ENCODE measurements at places on chromosomes 12 and 14. TPM values are rescaled to one million over a fixed set of nuclear protein-coding genes. Genes with fewer than 3 reads are reported as not detected.

GRCh38 chr14:101112351-101113107 lies 209.0 kb upstream of the RTL1 start:
- no peak overlapping the region for H3K4me3 ChIP-seq
- H3K4me1 ChIP-seq: no peaks in the 10 kb centered on the region
- H3K36me3 ChIP-seq: no peaks in the 10 kb centered on the region
- DNase-seq: no peak

Gene KRT7
- total RNA-seq: 34.3 TPM

Gene NCOR2
- 265 TPM for total RNA-seq

GRCh38 chr14:68050177-68050576 lies 230.6 kb downstream of the RAD51B start:
- no peak for DNase-seq
- no peaks in the 10 kb centered on the region for H3K27me3 ChIP-seq
- H3K4me1 ChIP-seq: peaks cover 6% of the 10 kb centered on the region
- H3K36me3 ChIP-seq: no peaks in the 10 kb centered on the region
- H3K27ac ChIP-seq: no peak overlapping the region

Gene ERG28
- 11.9 TPM for total RNA-seq

Gene TMEM106C
- 31.1 TPM for total RNA-seq

- no peaks in the 10 kb centered on the region for H3K36me3 ChIP-seq
- no peak for DNase-seq
- H3K27ac ChIP-seq: no peak overlapping the region
- no peaks in the 10 kb centered on the region for H3K4me1 ChIP-seq
Observed at GRCh38 chr12:41514907-41515306, 326.8 kb downstream of the PDZRN4 start.

GRCh38 chr12:95204141-95204866 lies 13.0 kb downstream of the FGD6 start:
- H3K36me3 ChIP-seq: no peaks in the 10 kb centered on the region
- H3K4me1 ChIP-seq: peaks cover 20% of the 10 kb centered on the region
- H3K27ac ChIP-seq: peak overlapping the region; percentile 61
- peak; percentile 44 for DNase-seq
- H3K27me3 ChIP-seq: no peaks in the 10 kb centered on the region

Data from ovary (tissue), 10 donors.